Hindlimb muscle (tissue), 1 donor: ENCODE measurements at places on chromosomes 16 and 17.

GRCh38 chr16:73086108-73086507 lies 38.2 kb upstream of the ZFHX3 start:
- no peak for DNase-seq

DNA sequence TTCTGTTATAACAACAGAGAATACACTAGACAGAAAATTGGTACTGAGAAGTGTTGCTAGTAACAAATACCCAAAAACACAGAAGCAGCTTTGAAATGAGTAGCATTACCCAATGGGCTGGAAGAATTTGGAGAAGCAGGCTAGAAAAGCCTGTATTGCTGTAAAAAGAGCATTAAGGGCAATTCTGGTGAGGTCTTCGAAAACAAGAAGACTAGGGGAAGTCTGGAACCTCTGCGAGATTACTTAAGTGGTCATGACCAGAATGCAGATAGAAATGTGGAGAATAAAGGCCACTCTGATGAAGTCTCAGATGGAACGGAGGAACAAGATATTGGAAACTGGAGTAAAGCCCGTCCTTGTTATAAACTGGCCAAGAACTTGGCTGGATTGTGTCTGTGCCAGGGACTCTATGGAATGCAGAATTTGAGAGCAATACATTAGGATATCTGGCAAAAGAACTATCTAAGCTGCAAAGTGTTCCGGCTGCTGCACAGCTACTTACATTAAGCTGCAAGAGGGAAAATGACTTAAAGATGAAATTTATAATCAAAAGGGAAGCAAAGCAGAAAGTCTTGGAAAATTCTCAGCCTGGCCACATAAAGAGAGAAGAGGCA lies 44.9 kb upstream of the PEMT start:
- DNase-seq: peak; percentile 64

DNA sequence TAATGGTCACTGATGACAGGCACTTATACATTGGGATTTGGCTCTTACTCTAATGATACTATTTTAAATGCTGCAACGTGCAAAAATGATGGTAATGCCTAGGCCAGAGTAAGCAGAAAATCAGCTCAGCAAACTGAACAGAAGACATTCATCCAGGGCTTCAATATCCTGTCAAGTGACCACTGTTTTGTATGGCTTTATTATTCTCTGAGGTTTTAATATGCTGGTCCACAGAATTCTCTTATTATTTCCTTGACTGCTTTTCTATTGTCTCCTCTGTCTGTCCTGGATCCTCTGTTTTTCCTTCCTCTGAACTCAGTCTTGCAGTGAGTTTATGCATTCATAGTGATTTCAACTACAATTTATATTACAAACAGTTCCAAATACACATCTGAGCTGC lies 90.8 kb upstream of the PMFBP1 start:
- DNase-seq: no peak

DNA sequence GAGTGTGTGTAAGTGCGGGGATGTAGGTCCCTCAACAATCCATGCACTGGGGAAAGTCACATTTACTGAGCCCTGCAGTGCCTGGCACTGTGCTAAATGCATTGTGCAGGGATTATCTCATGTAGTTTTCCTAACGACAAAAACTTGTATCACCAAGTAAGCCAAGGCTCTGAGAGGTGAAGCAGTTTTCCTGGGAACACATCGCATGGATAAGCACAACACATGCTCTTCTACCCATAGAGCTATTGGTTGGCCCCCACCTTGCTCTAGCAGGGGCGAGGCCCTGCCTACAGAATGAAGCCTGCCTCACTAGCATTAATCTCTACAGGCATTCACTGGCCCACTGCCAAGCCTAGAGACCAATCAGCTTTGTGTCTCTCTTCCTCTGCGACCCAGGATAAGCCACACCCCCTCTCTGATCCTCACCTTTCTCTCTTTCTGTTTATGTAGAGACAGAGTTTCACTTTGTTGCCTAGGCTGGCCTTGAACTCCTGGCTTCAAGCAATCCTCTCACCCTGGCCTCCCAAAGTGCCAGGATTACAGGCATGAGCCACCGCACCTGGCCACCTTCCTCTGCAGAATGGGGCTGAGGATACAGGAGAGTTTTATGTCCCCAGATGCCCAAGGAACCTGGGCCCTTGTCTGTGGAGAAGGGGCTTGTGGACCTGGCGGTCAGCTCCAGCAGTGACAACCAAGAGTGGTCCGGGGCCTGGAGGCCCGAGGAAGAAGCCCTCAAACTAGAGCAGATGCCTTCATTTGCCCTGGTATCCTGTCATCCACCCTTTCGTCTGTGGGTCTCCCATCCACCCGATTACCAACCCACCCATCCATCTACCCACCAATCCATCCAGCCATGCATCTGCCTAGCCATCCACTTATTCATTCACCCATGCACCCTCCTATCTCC lies 12.8 kb downstream of the CDH16 start:
- no peak for DNase-seq

DNA sequence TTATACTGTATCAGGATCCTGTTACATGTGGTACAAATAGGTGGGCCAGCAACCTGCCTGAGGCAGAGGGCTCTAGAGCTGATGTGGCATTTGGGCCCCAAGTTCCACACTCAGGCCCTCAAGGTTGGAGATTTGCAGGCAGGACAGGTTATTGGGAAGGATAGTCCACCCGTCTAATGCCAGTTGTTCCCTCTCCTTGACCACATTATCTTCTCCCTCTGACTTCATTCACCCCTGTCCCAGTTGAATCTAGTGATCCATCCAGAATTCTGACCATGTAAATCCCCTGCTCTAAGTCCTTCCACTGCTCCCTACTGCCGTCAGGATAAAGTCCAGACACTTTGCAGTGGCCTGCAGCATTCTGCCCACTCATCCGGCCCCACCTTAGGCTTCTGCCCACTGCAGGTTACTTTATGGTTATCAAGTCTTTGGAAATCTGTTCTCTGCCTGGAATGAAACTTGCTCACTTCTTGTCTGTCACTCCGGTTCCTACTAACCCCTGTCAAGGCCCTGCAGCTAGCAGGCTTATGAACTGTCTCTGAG lies 1.9 kb upstream of the NFATC3 start:
- no peak for DNase-seq

DNA sequence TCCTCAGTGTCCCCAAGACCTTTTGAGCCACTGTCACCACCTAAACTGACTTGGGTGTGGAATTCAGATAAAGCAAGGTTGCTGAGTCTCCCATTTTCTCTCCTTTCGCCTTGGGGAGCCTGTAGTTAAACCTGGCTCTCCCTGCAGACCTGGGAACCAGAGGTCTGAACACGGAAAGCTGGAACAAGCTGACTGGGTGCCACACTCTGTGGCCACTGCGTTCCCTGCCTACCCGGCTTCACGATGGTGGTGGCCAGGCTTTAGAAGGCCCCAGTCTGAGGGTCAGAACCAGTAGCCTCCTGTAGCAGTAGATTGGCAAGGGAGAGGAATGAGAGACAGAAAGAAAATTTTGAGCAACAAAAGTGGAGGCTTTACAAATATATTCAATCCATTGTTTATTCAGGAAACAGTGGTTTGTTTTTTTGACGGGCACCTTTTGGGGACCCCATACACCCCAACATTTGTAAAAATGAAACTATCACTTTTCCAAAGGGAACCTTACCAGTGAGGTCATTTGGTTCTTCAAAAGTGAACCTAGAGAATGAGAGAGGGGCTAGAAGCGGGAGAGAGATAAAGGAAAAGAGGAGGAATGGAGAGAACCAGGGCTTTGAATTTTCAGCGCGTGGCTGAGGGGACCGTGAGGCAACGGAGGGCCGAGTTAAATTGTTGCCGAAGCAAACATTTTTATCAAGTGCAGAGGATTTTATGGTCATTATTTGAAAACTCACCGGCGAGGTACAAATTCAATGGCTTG lies 1.8 kb upstream of the HOXB8 start:
- DNase-seq: no peak

DNA sequence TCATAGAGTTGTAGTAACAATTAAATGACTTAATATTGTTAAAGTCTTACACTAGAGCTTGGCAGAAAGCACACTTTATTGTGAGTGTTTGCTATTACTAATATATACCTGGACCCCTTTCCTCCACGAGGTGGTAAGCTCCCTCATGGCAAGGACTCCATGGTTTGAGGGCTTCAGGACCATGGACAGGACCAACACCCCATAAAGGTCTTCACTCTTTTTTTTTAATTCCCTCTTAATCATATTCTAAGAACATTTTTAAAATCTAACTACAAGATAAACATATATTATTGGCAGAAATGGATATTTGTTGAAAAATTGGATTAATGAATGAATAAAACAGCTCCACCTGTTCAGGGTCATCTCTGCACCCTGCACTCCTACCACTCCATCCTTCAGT lies 154.5 kb downstream of the CBLN1 start:
- no peak for DNase-seq

DNA sequence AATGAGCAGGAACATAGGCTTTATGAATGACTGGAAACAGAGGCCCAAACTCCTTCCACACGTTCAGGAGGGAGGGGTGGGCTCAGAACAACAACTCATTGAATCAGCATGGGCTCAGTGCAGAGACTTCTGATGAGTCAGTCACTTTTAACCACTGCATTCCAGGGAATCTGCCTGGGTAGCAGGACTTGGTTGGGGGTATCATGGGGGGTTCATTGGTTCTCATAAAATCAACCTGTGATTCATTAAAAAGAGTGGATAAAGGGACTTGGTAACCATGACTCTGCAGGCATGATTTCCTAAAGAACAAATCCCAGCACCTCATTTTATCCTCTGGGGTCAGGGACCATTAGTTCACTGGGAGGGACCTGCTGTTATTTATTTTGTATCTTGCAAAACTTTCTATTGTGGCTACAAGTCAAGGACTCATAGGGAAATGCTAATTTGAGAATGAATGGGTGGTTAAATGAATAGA lies 13.8 kb downstream of the ITGB3 start:
- DNase-seq: no peak

- DNase-seq: no peak
Measured at GRCh38 chr17:56934280-56934679, 20.4 kb upstream of the TRIM25 start.

GRCh38 chr16:14464796-14465195 lies 165.3 kb downstream of the PARN start:
- DNase-seq: no peak
